CD8-positive, alpha-beta memory T cell (primary cell): ENCODE measurements at places on chromosomes 2 and 18.

- no peak for DNase-seq
These were observed 15.6 kb upstream of the GPBAR1 start for GRCh38 chr2:218245214-218245613.

DNA sequence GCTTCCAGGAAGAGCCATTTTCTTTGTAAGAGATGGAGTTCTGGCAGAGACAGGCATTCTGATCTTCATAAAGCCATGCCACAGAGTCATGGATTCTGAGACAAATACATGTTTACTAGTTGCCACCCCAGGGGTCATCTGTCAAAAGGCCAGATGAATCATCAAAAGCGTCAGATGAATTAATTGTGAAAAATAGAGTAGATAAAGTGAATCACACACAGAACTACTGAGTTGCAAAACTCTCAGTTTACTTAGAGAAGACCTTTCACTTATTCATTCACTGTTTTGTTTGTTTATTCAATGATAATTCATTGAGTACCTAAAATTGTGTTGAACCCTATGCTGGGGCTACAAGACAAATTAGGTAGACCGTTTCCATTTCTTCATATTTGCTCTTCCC, 157.7 kb upstream of the SERPINE2 start:
- DNase-seq: no peak

GRCh38 chr2:166410828-166411472, 35.2 kb upstream of the SCN9A start:
- DNase-seq: no peak

- no peak for DNase-seq
These were observed 34.7 kb upstream of the CD226 start for GRCh38 chr18:69982417-69982816.

DNA sequence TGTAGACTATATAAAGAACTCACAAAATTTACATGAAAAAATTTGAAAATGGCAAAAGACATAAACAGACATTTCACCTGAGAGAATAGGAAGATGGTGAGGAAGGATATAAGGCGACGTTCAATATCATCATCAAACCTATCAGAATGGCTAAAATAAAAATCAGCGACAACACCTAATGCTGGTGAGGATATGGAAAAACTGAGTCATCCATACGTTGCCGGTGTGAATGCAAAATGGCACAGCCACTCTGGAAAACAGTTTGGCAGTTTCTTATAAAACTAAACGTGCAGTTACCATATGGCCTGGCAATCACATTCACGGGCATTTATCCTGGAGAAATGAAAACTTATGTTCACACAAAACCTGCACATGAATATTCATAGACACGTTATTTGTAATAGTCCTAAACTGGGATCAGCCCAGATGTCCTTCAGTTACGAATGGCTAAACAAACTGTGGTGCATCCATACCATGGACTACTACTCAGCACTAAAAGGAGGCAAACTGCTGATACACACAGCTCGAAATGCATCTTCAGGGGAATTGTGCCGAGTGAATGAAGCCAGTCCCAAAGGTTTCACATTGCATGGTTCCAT, 63.1 kb upstream of the TXNDC2 start:
- no peak for DNase-seq

GRCh38 chr2:27664622-27665363, 1.1 kb downstream of the SLC4A1AP start:
- DNase-seq: no peak

- peak; percentile 73 for DNase-seq
These were observed 6.1 kb upstream of the LBH start for GRCh38 chr2:30225131-30225762.

DNA sequence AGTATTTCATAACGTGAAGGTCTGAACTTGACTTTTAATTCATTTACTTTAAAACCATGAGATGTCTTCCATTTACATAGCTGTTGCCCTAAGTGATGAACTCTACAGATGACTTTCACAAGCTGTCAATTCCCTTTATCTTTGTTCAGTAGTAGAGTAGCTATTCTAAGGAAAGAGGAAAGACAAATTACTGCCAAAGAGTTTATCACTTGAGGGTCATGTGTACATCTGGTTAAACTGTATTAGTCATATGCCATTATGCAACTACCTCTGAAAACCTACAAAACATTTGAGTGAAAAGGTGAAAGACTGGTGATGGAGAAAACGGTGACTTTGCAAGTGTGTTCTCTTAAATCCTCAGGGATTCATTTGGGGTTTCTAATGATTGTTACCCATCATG, 763.9 kb downstream of the TMEM182 start:
- DNase-seq: no peak

DNA sequence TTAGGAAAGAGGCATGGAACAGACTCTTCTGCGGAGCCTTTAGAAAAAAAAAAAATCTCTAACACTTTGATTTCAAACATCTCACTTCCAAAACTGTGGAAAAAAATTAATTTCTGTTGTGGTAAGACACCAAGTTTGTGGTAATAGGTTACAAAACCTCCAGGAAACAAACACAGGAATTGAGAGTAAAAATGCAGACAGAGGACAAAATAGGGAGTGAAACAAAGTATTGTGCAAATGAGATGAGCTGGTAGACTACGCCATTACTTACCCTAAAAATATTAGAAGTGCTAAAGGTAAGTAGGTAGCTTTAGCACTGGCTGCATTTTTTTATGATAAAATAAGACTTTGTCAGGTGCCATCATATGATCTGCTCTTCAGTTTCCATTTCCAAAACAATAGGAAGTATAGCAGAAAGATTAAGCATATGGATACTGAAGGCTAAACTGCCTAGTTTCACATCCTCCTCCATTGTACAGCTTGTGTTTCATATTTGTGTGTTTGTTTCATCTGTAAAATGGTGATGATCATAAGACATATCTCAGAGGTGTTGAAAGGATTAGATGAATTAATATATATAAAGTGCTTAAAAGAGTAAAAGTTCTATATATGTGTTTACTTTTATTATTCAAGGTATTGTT, 309.2 kb downstream of the NR4A2 start:
- DNase-seq: no peak

DNA sequence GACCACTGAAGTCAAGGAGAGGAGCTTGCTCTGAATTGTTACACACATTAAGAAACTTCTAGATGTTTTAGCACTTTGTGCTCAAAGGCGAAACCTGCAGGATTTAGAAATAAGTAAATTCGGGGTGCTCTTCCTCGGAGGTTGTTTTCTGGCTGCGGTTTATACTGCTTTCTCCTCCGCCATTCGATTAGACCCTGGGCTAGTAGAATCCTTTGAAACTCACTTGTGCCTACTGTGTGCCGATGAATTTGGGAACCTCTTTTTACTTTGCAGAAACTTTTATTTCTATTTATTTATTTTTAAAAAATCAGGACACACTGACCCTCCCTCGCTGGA, 3.5 kb downstream of the MEIS1 start:
- no peak for DNase-seq

- no peak for DNase-seq
These were observed 93.5 kb downstream of the TTC27 start for GRCh38 chr2:32721376-32721775.

GRCh38 chr2:23246992-23247683, 137.8 kb upstream of the KLHL29 start:
- DNase-seq: no peak

DNA sequence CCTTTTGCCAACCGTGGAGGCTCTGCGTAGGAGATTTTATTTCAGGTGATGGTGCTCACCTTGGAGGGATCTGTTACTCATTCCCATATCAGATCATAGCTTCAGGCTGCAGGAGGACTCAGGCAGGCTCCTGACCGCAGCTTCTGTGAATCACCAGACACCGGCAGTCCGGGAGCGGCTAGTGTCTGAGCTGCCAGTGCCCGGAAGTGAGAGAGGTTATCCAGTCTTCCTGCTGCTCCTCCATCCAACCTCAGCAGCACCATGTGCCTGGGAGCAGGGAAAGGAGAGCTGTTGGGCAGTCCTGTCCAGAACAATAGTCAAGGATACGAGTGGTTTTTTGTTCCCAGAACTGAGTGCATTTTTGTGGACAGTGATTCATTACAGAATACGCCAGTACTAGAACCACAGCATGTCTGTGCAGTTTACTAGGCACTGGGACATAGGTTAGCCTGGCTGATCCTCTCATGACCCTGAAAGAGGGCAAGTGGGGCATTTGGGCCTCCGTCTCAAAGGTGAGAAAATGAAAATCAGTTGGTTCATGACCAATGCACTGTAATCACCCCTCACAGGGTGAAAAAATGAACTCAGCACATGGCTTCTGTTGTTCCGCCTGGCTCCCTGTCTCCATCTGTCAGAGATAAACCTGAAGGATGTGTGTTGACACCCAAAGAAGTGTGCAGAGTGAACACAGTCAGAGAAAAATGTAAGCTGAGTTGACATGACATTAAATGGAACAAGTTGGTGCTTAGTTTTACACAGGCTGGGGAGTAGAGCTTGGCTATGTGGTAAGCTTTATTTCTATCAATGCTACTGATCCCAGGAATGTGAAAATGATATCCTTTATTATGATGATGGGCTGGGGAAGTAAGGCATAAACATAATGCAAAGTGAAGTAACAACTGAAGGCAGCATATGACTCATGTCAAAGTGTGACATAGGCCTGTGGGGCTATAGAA, 12.2 kb downstream of the FHOD3 start:
- DNase-seq: no peak

GRCh38 chr18:13624563-13625237, 101.7 kb downstream of the FAM210A start:
- DNase-seq: no peak

DNA sequence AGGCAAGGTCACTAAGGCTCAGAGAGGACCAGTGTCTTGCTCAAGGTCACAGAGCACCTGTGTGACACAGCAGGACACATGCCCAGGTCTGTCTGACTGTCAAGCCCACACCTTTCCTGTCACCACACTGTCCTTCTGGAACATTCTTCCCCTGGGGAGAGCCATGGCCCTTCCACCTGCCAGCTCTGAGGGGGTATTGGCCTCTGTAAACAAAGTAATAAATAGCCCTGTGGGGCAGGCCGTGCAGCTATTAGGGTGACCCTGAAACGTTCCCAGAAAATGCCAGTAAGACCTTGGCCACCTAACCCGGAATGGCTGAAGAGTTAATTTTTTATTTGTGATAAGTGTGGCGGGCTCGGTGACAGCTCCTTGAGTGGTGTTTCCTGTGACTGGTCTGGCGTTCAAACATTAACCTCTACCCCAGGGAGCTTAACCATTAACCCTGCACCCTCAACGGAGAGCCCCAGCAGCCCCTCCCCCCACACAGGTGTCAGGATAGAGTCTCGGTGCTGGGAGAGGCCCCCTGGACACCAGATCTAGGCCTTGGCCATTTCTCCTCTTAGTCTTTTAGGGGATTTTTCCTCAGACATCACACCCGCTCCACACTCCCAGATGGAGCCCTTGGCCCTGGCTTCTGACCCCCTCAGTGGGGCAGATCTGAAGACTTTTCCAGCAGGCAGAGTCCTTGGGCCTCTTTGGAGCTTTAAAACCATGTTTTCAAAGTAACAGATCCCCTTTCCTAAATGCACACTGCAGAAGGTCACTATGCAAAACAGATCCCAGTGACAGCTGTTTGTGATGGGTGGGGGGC, 36.6 kb downstream of the SCTR start:
- DNase-seq: no peak
